ENCODE measurements at places on chromosomes 16 and 17.

- no peak for DNase-seq
Observed at GRCh38 chr17:81191116-81191515, 25.1 kb upstream of the AATK start.

- no peak for DNase-seq
Observed at GRCh38 chr16:77250400-77250799, 51.2 kb downstream of the SYCE1L start.

DNA sequence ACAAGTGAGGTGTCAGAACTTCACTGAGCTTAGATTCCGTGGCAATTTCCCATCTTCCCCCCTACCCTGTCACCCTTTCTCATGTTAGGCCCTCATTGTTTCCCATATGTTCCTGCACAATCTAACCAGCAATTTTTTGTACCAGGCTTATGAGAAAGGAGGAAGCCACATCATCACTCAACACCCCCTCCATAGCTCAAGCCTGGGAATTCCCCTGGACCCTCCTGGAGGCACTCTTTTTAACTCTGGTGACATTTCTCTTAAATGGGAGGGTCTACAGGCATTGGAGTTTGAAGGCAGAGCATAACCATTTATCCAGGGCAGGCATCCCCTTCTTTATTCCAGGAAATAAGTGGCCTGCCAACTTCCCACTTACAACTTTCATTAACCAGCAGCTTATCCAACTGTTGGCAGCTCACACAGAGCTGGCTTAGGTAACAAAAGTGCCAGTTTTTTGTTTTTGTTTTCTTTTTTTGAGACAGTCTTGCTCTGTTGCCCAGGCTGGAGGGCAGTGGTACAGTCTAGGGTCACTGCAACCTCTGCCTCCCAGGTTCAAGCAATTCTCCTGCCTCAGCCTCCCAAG is 10.4 kb upstream of the GLG1 start:
- DNase-seq: no peak

DNA sequence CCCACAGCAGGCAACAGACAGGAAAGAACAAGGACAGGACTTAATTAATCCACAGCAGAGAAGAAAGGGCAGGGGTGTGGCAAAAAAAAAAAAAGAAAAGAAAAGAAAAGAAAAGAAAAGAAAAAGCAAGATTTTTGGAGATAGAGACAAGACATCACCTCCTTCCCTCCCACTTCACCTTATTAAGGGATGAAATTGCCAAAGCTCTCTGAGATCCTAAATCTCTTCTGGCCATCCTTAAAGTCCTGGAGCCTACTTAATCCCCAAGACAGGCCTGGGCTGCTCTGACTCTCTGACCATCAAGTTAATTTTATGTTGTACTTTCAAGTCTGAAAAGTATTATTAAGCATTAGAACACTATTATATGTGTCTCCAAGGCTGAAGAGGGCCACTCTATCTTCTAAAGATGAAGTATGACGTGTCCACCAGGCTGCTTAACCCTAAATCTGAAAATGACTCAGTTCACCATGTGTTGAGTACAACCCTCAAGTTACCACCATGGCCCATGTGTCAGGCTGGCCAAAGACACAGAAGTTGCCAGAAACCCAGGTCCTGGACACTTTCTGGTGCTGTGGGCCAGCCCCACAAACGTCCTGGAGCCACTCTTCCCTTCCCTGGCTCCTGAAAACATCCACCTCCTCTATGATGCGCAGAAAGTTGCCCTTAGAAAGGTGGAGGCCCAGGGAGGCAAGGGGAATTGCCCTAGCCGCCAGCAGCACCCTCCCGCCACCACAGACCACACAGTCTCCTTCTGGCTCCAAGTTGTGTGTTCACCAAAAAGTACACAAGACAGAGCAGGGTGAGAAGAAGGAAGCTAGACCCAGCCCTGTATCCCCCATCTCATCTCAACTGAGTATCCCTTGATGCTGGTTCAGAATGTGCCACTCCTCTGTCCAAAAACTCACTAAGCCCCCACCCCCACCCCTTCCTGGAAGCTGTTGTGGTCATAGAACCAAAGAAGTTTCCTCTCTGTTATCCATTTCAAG is 2.7 kb downstream of the SOCS1 start:
- no peak for DNase-seq

DNA sequence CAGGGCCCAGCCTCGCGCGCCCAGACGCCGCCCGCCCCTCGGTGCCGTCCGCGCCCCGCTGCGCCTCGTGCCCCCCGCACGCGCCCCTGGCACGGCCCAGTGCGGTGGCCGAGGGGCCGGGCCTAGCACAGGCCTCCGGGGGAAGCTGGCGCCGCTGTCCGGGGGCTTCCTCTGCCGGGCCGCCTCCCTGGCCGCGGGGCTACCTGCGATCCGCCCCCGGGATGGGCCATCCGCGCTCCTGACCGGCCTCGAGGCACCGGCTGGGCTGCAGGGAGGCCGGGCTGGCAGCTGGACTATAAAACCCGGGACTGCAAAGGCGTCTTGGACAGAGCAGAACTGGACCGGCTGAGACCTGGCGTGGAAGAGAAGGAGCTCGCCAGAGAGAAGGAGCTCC is 783 bp downstream of the BHLHA9 start:
- DNase-seq: no peak

GRCh38 chr16:57693550-57693949 is 1.1 kb upstream of the DRC7 start:
- DNase-seq: no peak

GRCh38 chr17:17557796-17558195 is 33.7 kb downstream of the PEMT start:
- DNase-seq: no peak

GRCh38 chr17:32565401-32565800 is 78.6 kb downstream of the CDK5R1 start:
- no peak for DNase-seq

DNA sequence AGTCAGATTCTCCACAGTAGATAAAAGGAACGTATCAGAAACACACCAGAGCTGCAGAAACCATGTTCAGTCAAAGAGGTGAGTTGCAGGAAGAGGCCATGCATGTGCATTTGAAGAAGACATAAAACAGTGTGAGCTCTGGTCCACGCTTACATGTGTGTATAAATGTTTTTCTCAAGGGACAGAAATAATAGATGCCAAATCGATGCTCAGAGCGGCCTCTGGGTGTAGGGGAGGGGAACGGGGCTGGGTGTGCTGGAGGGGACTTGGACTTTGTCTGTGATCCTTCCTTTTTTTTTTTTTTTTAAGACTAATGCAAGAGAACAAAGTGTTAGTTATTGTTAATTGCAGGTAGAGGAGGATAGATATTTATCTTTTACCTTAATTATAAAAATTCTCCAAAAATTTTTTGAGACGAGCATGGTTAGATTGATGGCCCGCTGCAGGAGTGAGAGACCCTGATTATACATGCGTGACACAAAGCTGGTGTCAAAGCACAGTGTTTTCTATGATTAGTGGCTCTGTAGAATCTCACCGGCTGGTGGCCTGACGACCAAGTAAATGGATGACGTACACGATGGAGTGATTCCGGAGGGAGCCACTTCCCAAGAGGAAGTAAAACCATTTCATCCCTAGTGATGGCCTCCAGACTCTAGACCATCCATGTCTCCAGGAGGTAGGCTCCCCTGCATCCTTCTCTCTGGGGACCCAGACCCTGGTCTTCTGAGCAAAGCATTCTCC is 240.2 kb downstream of the ENGASE start:
- DNase-seq: no peak

DNA sequence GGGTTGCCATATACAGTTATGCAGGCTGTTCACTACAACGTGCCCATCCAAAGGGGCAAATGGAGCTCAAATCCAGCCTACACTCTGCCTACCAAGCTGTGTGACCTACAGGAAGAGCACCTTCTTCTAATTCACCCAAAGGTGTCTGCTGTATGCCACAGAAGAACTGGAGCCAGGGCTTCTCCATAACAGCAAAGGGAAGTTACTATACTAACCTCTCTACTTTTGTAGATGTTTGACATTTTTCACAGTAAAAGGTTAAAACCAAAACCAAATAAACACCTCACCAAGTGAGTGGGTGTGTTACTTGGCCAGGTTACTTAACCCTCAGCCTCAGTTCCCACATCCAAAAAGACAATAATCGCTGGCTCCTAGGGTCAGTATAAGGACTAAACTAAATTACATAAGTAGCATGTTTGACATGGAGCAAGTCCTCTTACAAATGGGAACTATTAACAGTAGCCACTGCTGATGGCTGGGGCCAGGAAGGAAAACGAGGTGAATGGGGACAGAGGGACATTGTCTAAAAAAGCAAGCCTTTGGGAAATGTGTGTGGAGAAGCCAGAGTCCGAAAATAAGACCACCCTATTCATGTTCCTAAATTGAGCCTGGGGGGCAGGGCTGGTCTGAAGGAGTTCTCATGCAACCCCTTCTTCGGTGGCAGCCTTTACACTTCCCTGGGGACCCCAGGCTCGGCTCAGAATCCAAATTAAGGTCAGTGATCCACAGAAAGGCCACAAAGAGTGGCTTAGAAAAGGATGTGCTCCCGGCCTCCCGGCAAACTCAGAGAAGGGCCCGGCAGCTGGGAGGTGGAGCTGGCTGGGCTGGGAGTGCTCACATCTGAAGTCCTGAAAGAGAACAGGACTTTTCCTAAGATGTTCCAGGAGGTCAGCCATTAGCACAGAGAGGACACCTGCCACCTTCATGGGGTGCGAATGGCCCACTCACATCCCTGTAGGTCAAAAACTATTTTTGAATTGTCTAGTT is 13.5 kb downstream of the CUEDC1 start:
- no peak for DNase-seq

DNA sequence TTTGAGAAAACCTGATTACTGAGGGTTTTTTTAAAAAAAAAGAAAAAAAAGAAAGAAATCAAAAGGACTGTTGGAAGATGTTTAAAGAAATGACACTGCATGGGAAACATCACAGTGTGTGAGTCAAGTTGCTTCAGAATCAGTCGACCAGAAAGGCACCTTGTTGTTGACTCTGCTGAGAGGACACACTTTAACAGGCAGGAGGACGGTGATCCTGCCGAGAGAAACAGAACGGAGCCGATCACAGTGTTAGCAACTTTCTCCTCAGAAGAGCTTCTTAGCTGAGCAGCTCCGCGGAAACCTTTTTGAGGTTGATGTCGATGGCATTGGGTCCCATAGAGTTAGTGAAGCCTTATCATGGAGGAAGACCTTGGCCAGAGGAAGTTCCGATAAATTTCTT is 538.7 kb downstream of the RBFOX1 start:
- no peak for DNase-seq

GRCh38 chr16:64534180-64534780 is 587.6 kb downstream of the CDH11 start:
- DNase-seq: no peak

GRCh38 chr16:64182985-64183384 is 938.9 kb downstream of the CDH11 start:
- DNase-seq: no peak

GRCh38 chr17:63033142-63033541 is 67.1 kb downstream of the TANC2 start:
- no peak for DNase-seq

DNA sequence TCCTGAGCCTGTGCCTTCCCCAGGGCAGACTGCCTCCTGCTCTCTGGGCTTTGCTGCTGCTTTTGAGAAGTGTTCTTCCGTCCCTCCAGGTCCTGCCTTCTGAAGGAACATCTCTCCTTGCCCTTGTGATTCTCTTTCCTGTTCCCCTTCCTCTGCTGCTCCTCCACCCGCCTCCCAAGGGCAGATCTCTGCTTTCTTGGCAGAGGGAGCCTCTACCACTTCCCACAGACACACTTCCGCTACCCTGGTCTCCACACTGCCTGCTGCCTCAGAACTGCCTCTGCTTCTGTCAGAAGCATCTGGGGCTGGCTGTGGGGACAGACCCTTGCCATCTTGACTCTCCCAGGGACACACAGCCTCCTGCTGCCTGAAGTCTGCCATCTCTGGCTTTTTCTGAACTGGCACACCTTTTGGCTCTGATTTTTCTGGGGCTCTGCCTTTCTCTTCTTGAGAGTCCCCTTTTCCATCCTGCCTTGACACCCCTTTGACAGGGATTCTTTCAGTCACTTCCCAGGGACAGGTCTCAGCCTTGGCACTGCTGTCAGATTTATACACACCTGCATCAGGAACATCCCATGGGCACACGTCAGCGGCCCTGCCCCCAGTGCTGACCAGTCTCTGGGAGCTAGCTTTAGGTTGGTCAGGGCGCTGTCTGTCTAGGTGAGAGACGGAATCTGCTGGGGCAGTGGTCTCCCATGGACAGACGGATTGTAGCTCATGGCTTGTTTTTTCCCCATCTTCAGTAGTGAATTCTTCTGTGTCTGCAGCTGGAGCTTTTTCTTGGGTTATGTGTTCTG is 16.6 kb downstream of the GPR179 start:
- DNase-seq: no peak

DNA sequence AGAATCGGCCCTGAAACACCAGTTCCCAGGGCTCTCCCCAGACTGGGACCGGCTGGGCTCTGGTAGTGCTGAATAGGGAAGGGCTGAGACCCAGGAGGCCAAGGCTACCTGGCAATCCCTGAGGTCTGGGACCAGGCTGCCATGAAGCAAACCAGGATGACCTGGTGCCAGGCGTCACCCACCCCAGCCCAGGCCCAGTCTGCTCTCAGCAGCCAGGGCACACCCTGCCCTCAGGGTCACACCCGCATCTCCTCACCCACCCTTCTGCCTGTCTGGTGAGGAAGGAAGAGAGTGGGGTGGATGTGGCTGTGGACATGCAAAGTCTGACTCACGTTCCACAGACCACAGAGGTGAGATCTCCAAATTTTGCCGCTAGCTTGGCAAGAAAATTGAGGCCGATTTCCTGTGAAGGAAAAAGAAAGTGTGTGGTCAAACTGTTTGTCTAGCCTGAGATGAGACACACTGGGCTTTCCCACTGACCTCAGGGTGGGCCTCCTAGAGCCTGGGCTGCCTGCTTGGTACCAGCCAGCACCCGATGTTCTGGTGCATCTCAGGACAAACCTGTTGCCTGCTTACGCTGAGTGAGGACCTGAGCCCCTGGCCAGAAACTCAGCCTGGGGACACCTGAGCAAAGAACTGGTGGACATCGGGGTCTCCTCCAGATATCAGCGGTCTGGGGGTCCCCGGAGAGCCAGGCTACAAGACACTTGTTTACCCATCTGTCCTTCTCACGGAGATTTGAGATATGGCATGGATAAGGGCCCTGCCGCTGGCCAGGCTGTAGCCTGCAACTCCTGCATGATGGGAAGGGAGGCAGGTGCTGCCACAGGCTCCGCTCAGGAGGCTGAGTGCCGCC is 6.3 kb upstream of the RAB37 start:
- no peak for DNase-seq

- DNase-seq: no peak
Observed at GRCh38 chr17:77315551-77316190, 174.9 kb downstream of the SEC14L1 start.

DNA sequence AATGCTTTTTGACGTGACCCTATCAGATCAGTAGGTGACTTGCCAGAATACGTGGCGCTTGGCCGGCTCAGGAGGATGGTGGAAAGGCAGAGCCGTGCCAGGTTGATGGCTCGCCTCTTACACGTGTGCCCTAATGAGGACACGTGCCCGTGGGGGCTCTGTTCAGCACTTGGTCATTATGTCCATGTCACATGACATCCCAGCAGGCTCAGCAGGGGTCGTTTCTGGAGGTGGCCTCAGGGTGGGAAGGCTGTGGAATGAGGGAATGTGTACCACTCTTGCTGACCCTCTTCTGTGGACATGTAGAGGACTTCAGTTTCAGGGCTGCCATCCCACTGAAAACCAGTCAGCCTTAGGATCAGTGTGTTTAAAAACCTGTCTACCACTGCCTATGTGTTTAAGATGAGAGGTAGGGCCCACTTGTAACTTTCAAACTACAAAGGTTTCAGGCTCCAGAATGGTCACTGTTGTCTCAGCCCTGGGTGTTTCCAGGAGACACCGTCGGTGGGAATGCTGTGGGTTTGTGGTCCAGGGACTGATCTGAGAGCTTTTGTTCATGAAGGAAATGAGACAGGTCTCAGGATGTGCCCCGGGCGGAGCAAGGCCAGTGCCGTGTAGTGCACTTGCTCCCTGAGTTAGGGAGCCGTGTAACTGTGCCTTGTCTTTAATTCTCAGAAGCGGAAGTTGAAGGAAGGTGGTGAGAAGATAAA is 12.1 kb downstream of the UBN1 start:
- no peak for DNase-seq

Measured in stimulated activated CD4-positive, alpha-beta T cell treated with anti-CD3 and anti-CD28 coated beads, Interleukin-2, amount 100 ng/mL, for 4 hours (primary cell).